Stimulated activated CD8-positive, alpha-beta memory T cell treated with anti-CD3 and anti-CD28 coated beads, Interleukin-7, amount 100 ng/mL, for 4 hours (primary cell): ENCODE measurements at places on chromosomes 2 and 18.

DNA sequence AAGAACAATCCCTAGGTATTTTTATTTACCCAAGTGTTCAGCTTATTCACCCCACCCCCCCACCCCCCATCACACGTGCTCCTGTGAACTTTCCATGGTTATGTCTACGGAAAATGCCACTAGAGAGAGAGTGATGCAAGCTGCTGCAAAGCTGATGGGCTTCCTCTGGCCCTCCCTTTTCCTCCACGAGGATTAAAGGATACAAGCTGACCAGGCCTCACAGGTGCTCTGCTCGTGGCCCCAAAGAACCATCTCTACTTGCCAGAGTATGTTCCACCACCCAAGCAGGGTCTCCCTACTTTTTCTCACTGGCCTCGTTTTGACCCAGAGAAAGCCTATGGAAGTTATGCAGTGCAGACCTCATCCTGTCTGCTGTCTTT, 342.6 kb downstream of the CELF4 start:
- DNase-seq: no peak

GRCh38 chr2:57728691-57729090, 317.9 kb upstream of the VRK2 start:
- no peak for DNase-seq

DNA sequence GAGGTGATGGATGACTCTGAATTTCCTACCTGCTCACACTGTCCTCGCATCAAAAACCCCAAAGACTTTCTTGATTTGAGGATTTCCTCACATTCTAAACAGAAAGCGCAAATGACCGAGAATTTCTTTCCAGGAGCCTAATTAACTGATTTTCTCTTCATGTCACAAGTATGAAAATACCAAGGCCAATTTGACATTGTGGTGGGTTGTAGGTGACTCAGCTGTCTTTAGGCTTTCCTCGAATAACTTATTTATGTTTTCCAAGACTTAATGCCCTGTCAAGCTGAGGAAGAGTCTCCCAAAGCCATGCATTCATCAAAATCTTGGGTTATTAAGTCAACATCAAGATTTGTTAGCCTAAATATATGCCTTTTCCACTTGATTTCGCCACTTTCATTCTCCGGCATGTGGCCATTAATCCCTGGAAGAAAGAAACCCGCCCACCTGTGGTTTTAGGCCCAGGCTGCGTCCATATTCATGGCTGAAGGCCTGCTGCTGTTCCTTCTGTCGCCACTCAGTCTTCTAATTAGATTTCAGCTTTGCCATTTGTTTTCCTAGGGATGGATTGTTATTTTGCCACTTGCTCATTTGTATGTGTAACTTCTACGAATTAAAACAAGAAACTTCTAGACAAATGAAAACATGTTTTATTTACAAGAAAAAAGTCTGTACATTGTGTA, 84.9 kb downstream of the ST6GAL2 start:
- no peak for DNase-seq

DNA sequence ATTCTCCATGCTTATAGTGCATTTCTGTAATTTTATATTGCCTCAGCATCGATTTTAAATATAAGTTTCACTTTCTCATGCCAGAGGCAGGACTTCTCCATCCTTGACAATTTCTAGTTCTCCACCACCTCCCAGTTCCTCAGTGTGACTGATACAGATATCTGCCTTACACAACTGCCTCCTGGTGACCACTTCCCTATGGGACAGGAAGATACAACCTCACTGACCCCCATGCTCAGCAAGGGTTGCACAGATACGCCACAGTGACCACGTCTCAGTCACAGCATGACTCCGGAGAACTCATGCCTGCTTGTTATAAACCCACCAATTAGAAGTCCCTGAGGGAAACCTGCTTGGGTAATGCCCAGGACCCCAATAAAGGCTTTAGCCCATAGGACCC, 284.0 kb upstream of the MC4R start:
- DNase-seq: no peak

GRCh38 chr2:65464604-65465003, 32.2 kb upstream of the SPRED2 start:
- no peak for DNase-seq

DNA sequence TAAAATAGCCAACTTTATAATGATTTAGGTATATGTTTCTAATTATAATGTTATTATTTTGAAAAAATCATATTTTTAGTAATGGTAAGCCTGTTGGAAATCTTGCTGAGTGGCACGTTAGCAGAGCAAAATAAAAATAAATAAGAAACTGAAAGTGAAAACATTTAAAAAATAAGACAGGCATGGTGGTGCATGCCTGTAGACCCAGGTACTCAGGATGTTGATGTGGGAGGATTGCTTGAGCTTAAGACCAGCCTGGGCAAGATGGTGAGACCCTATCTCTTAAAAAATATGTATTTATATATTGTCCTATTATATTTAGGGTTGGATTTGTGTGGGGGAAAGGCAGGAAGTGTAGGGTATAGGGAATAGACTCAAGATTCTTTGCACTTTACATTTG, 15.8 kb upstream of the ANKRD12 start:
- no peak for DNase-seq

- no peak for DNase-seq
Observed at GRCh38 chr18:25243754-25244153, 108.2 kb downstream of the ZNF521 start.

DNA sequence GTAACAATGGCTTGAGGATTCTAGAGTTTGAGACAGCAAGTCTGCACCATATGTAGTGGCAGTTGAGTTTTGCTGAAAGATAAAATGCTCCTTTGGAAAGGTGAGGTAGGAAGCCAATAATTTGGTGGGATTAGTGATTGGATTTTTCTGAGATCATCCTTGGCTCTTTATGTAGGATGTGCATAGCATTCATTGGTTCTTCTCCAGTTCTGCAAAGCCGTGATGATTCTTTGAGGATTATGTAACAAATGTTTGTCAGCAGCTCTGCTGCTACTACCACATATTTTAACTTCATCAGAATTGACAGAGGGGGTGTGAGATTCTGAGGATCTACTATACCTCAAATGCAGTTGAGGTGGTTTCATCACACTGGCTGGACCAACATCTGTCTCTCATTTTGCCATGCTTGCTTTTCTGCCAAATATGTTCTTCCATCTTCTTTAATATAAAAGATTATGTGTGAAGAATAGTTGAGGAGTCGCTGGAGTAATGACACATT, 188.9 kb upstream of the RASGRP3 start:
- no peak for DNase-seq

GRCh38 chr2:80830891-80831290, 526.3 kb upstream of the LRRTM1 start:
- DNase-seq: no peak

GRCh38 chr2:8977758-8978157, 25.7 kb downstream of the MBOAT2 start:
- no peak for DNase-seq
